ENCODE measurements at places on chromosomes 7 and 10.

GRCh38 chr7:37208528-37208927 is 240.1 kb downstream of the ELMO1 start:
- DNase-seq: peak; percentile 30

GRCh38 chr7:12570534-12571461 is at the start of gene SCIN:
Gene SCIN (plus strand): TSS chr7:12570720. CDS start chr7:12570787, 67 bp downstream.
- DNase-seq: peak; percentile 22

GRCh38 chr7:12436126-12436525 is 32.5 kb upstream of the VWDE start:
- no peak for DNase-seq

- DNase-seq: no peak
These were observed 135.0 kb downstream of the CDH23 start for GRCh38 chr10:71531485-71532446.

- DNase-seq: no peak
These were observed 105.2 kb upstream of the GSDME start for GRCh38 chr7:24862461-24862860.

DNA sequence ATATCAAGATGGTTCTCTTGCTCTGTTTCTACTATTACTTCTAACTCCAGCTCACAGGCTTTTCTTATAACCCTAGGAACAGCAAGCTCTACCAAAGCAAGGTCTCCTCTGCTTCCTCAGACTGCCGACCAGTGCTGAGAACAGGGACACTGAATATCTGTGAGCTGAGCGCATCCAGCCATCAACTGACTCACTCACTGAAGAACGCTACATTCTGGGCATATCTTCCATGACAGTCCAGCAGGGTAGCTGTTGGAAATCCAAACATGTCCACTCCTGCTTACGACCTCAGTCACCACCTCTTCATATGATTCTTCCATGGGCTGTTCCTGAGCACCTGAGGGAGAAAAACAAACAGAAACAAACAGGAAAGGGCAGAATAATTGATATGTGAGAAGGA is 2.8 kb downstream of the ZNF32 start:
- no peak for DNase-seq

GRCh38 chr7:139108266-139109187 is 993 bp downstream of the ZC3HAV1 start:
- peak; percentile 52 for DNase-seq

DNA sequence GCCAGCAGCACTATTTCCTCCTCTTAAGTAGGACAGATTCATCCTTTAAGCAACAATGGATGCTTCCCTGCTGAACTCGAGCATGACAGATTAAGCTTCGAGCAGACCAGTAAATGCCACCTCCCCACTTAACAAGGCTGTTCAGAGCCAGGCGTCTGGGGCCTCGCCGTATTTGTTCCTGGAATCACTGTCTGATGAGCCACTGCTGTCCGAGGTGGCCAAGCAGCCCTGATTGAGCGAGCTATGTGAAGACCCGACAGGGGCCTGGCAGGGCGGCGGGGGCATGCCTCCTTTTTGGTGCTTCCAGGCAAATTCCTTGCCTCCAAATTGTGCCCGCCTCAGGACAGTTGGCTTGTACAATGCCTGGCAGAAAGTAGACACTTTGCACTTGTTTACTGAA is 862.6 kb downstream of the NRG3 start:
- DNase-seq: no peak

GRCh38 chr7:20506175-20506574 is 109.3 kb upstream of the ABCB5 start:
- DNase-seq: no peak

- DNase-seq: no peak
These were observed 5.2 kb downstream of the CPED1 start for GRCh38 chr7:120993553-120994191.

- no peak for DNase-seq
These were observed 10.9 kb upstream of the IKZF1 start for GRCh38 chr7:50293509-50294179.

DNA sequence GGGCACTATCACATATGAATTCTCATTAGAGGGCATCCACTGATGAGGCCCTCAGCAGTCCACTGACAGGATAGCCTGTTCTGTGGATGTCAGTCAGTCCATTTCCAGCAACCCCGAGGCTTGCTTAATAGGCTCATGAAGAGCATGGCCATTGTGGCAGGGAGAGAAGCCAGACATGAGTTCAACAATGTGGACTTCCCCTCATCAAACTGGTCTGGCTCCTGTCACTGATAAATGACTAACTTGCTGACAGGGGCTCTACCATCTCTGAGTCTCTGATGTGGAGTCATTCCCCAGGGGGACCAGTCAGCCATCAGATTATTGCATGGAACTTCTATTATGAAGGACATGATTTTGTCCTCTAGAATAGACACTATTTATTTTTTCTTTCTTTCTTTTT is 19.8 kb upstream of the TRIL start:
- DNase-seq: no peak

DNA sequence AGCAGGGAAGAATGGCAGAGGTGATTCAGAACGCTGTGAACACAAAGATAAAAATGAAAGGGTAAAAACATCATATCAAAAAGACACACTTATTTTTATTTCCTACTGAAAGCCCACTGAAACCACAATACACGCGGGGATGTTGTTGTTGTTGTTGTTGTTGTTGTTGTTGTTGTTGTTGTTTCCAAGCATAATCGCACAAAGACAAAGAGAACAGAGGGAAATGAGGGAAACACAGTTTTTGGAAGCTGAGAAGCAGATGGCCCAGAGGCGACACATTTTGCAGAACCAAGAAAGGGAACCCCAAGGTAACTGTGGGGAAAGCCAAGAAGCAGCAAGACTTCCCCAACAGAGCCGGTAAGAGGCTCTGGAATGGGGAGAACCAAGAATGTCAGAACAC is 113.9 kb downstream of the PARD3 start:
- DNase-seq: no peak

GRCh38 chr10:123995082-123995460 is 98.3 kb downstream of the CHST15 start:
- no peak for DNase-seq

DNA sequence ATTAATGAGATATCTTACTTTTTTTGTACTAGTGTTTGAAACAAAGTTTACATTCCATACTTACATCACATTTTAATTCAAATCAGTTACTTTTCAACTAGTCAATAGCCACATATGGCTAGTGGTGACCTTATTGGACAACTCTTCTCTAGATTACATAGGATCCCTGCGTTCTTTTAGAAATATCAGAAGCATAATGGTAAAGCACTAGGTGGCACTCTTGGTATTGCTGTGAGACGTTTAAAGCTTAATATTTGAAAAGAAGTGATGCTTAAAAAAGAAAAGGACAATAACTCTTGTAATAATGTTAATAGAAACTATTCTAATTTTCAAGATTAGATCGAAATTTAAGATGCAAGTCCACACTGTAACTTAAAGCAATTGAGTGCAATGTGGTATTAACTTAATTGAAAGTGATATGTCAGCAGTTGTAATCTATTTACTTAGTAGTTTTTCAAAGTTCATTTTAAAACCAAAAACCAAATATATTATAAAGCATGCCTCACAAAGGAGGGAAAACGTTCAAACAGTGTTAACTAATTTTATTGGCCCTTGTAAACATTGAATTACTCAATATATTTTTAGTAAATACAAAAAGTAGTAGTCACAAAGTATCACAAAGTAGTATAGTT is 339.1 kb downstream of the ATRNL1 start:
- DNase-seq: no peak

DNA sequence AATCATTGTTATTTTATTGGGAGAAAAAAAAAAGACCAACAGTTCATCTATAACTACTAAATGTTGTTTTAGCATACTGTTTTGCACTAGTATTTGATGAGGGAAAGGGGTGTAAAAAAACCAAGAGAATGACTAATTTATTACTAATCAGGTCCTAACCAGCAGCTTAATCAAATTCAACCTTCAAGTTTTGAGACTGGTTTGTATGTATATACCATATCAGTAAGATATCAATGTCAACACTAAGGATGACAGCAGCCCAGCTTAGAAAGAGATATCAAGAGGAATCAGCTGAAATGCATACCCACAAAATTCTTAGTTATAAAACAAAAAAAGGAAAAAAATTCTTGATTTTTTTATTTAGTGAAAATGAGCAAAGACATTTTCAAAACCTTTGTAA is 122.6 kb downstream of the KMT2C start:
- no peak for DNase-seq
